ENCODE measurements at places on chromosomes 13 and 19.
A peak's percentile ranks its signal among the peaks of the same experiment; 100 is the strongest.

DNA sequence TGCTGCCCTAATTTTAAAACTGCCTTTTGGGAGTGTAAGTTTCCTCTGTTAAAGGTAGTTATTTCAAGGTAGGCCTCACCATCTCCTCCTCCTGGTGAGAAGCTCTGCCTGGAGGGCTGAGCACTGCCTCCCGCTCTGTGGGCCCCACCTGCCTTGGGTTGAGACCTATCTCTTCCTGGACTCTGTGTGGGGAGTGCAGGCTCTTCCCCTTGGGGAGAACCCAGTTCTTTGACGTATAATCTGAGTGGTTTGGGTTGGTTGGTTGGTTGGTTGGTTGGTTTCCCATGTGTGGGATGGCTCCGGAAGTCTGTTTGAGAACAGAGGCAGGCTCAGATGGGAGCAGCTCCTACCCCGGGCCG, 39.1 kb downstream of the ACTN4 start:
- DNase-seq, result no peak

GRCh38 chr13:97884707-97885468, 68.6 kb upstream of the IPO5 start:
- DNase-seq, result no peak

GRCh38 chr19:15253513-15253912, 21.3 kb upstream of the EPHX3 start:
- no peak for DNase-seq

DNA sequence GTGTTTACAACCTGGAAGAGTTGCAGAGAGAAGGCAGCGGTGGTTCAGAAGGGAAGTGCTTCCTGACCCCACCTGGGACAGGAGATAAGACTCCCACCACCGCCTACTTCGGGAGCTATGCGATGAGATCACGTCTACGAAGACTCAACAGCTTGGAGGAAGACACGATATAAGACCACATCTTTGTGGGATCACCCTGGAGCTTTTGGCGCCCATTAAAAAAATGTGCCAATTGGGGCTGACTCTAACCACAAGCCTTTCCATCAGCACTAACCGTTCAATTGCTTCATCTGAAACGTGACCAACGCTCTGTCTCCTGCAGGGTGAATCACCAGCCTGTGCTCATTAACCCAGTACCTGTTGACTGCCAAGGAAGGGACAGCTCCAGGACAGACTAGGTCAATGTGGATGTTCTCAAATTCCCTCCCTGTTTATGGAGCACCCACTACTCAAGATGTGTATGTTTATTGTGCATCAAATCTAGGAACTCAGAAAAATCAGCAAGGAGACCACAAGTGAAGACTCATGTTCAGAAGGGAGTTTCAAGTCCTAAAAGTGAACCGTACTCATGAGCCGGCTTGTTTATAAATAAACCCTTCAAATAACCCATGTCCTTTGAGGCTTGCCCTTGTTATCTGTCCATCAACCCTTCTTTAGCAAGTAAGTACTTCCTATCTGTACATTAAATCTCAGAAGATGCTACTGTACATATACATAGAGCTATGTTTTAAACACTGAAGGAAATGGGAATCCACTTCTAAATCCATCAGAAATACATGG, 67.5 kb downstream of the LATS2 start:
- DNase-seq, result peak; percentile 78

All from choroid plexus epithelial cell (primary cell).